ENCODE measurements at places on chromosomes 13 and 19.

- DNase-seq: no peak
Observed at GRCh38 chr13:38514575-38514974, 164.9 kb downstream of the UFM1 start.

- no peak for DNase-seq
Observed at GRCh38 chr19:2223959-2224358, 12.2 kb downstream of the PLEKHJ1 start.

DNA sequence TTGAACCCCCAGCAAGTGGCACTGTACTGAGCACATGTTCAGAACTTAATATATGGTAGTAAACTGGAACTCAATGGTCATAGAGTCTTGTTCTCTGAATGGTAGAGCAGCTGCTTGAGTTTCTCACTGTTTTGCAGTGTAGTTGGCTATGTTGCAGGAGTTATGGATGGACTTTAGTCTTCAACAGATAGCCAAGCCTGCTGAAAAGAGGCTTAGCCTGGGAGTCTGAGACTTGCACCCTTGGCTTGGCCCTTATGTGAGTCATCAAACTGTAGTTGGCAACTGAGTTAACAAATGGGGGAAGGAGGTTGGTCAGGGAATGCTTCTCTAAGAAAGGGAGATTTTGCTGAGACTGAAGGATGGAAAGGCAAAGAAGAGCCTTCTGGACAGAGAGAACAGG lies 62.5 kb downstream of the C13orf42 start:
- DNase-seq: no peak

GRCh38 chr19:12787458-12787857 lies 3.8 kb upstream of the JUNB start:
- DNase-seq: no peak

GRCh38 chr19:17618936-17619335 lies 63.5 kb downstream of the COLGALT1 start:
- no peak for DNase-seq

DNA sequence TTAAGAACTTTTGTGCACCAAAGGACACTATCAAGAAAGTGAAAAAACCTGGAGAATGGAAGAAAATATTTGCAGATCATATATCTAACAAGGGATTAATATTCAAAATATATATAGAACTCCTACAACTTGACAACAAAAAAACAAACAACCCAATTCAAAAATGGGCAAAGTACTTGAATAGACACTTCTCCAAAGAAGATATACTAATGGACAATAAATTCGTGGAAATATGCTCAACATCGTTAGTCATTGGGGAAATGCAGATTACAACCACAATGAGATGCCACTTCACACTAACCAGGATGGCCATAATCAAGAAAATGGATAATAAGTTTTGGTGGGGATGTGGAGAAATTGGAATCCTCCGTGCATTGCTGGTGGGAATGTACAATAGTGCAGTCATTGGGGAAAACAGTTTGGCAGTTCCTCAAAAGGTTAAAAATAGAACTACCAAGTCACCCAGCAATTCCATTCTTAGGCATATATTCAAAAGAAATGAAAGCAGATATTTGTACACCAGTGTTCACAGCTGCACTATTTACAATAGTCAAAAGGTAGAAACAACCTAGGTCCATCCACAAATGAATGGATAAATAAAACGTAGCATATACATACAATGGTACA lies 2.2 kb upstream of the LSR start:
- no peak for DNase-seq

GRCh38 chr19:46944918-46945628 lies 74.6 kb upstream of the NPAS1 start:
- peak; percentile 87 for DNase-seq

DNA sequence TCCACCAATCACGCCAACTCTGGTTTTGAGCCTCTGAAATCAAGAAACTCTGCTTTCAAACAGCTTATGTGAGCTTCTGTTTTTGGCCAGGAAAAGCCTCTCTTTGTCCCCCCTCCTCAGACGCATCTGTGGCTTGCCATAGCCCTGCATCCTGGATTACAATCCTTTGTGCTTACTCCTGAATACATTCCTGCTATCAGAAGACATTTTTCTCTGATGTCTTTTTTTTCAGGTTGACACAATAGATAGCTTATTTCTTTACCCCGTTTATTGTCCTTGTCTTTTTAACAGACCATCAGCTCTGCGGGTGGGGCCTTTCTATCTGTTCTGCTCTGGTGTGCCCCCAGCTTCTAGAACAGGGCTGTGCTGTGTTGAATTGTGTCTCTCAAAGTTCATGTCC lies 11.0 kb downstream of the PNMA8B start:
- no peak for DNase-seq

- DNase-seq: no peak
Observed at GRCh38 chr13:72397265-72397664, 330.2 kb downstream of the MZT1 start.

DNA sequence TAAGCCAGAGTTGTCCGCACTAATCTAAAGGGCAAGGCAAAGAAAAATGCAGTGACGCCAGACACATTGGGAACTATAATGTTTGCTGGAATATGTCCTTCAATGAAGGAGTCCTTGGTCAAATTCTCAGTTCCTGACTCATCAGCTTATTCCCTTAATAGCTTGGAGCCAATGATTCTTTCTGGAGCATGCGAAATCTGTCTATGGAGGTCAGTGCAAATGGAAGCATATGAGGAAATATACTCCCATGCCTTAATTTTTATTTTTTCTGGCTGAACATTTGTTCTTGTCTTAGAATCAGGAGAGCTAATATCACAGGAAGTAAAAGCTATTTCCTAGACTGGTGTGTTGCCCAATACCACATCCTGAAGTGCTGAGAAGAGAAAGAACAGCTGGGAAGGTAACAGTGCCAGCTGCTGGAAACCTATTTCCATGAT lies 289.8 kb upstream of the SPRY2 start:
- peak; percentile 34 for DNase-seq

DNA sequence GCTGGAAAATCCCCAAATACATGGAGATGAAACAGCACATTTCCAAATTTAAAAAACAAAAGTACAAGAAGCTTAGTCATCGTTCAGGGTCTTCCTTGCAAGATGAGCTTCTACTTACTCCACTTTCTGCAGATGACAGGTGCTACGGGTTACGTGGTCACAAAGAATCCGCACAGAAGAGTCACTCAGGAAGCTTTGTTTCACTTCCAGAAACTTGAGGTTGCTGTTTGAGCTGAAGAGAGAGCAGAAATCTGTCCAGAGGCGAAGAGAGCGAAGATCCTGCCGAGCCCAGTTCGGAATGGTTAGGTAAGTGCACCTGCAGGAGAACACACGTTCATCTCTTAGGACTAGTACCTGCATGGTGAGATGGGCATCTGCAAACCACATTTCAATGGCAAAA lies 9.4 kb downstream of the NLRP7 start:
- DNase-seq: no peak

GRCh38 chr13:77810430-77810829 lies 108.2 kb downstream of the EDNRB start:
- DNase-seq: no peak

DNA sequence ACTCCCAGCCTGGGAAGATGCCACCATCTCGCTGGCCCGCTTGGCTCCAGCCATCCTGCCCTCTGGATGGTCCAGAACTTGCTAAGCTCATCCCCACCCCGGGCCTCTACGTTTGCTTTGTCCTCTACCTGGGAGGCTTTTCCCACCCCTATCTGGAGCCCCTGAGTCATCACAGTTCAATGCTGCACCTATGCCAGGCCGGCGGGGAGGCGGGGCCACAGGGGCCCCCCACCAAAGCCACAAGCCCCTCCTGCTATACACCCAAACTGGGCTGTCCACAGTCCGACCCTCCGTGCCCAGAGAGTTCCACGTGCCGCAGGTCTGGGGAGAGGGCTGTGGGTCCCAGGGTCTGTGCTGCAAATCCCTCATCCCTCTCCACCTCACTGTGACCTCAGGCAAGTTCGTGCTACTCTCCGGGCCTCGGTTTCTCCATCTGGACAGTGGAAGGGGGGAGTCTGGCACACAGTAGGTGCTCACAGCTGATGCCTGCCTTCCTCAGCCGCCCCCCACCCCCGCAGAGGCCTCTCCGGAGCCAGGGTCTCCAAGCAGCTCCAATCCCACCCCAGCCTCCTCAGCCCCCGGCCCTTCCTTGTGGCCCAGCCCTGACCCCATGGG lies 1.9 kb upstream of the TCF3 start:
- no peak for DNase-seq

GRCh38 chr19:6453951-6454565 lies 5.5 kb downstream of the SLC25A23 start:
- DNase-seq: no peak

- DNase-seq: no peak
Observed at GRCh38 chr13:30639671-30640070, 22.0 kb downstream of the USPL1 start.

- DNase-seq: no peak
Observed at GRCh38 chr19:50515168-50515561, 1.5 kb upstream of the ASPDH start.

- DNase-seq: no peak
Observed at GRCh38 chr19:51097166-51097738, 11.0 kb downstream of the CTU1 start.

GRCh38 chr13:110702591-110703526 lies 3.1 kb downstream of the CARS2 start:
- DNase-seq: no peak

DNA sequence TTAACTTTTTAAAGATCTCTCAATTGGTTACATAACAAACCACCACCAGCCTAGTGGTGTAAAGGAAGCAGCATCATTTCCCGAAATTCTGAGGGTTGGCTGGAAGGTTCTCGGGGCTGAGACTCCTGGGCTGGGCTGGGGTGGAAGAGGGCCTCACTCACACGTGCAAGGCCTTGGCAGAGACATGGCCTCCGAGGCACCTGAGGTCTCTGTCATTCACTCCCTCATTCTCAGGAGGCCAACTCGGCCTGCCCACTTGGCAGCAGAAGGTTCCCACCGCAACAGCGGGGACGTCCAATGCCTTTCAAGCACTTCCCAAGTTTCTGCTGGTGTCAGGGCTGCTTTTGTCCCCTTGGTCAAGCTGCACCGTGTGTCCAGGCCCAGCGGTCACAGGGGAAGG lies 18.6 kb upstream of the RASA3 start:
- no peak for DNase-seq

- no peak for DNase-seq
Observed at GRCh38 chr13:63731896-63732295, 2316.2 kb upstream of the PCDH20 start.

DNA sequence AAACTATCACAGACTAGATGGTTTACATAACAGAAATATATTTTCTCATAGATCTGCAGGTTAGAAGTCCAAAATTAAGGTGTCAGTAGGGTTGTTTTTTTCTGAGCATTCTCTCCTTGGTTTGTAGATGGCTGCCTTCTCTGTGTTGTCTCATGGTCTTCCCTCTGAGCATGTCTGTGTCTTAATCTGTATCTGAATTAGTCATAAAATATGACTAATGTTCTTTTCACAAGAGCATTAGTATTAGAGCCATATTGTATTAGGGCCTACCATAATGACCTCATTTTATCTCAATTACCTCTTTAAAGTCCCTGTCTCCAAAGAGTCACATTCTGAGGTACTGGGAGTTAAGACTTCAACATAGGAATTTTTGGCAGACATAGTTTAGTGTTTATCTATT lies 77.2 kb upstream of the OBI1 start:
- DNase-seq: no peak

GRCh38 chr19:29629836-29630534 lies 23.9 kb downstream of the POP4 start:
- DNase-seq: no peak

GRCh38 chr19:13843104-13843921 lies 33.6 kb upstream of the NANOS3 start:
- DNase-seq: no peak

DNA sequence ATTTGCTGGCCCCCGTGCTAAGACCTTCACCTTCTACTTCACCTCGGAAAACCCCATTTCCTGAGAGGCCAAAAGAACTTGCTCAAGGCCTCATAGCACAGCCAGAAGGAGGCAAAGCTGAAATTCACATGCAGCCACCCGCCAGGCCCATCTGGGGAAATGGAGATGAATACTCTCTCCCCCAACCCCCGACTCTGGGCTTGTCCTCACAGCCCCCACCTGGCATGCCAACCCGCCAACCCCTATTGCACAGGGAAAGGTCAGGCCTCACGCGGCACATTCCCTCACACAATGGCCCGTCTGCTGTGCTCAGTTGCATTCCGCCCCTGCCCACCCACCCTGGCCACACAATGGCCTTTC lies 3.2 kb downstream of the PRX start:
- DNase-seq: no peak

DNA sequence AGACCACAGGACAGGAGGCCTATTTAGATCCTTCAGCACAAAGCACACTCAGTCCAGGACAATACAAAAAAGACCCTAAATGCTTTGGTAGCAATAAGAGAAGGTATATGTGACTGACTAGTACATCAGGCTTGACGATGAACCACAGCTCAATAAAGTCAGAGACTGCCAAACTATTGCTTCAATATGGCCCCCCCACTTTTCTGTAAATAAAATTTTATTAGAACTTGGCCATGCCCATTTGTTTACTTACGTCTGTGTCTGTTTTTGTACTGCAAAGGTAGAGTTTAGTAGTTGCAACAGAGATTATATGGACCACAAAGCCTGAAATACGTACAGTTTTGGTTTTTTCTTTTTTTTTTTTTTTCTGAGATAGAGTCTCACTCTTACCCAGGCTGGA lies 136.7 kb downstream of the IRS2 start:
- no peak for DNase-seq

- no peak for DNase-seq
Observed at GRCh38 chr13:105641121-105641520, 894.3 kb downstream of the EFNB2 start.

DNA sequence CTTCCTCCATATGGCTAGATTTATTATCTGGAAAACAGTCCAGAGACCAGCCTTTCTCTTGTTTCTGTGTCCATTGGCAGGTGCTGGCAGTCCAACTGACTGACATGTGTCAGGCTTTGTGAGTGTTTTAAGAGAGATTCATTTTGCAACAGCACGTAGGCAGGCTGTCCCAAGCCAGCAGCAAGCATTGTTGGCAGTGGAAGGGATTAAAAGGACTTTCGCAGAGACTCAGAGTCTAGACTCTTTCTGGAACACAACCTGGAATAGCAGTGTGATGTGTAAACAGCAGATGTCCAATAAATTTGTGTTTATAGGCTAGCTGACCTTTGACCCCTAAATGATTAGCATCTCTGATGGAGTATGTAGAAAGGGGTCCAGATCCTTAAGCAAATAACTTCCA lies 222.2 kb upstream of the SERP2 start:
- no peak for DNase-seq

- no peak for DNase-seq
Observed at GRCh38 chr19:308471-309205, 17.4 kb upstream of the PLPP2 start.

DNA sequence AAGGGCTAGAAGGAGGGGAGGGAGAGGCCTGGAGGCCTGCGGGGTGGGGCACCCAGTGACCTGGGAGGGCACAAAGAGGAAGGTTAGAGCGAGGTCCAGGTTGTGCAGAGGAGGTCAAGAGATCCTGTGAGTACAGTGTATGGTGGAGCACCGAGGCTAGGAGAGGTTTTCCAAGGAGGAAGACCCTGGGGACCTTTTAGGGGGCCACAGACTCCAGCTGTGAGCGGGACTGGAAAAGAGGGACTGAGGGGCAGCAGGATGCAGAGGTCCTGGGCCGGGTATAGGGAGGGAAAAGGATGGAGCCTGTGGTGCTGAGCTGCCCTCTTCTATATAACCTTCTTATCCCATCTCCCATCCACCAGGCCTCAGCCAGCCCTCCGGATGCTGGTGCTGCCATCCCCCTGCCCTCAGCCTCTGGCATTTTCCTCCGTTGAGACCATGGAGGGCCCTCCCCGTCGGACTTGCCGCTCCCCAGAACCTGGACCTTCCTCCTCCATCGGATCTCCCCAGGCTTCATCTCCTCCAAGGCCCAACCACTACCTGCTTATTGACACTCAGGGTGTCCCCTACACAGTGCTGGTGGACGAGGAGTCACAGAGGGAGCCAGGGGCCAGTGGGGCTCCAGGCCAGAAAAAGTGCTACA lies 863 bp downstream of the ZNF581 start:
- no peak for DNase-seq

All from muscle of arm (tissue), 14 donors.